ENCODE measurements at places on chromosomes 3 and 15.

GRCh38 chr15:50590288-50590687 is 43.8 kb upstream of the USP50 start:
- no peak for DNase-seq

DNA sequence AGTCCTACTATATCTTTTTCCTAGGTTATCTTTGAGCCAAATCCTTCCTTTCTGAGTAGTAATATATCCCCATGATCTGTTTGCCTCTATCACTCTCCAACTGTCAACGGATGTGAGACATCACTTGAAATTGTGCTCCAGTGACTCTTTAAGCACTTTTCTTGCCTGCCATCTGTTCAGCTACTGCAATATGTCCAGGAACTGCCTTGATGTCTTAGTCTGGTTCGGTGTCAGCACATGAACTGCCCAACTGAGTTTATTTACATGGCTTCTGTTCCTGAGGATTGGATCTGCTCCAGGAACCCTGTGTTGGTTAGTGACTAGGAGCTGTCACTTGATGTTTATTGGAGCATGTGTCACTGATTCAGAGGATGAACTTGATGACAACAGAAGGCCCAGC is 116.5 kb downstream of the SLC9A9 start:
- DNase-seq = no peak

- no peak for DNase-seq
These were observed 7.6 kb upstream of the C3orf38 start for GRCh38 chr3:88142094-88142624.

DNA sequence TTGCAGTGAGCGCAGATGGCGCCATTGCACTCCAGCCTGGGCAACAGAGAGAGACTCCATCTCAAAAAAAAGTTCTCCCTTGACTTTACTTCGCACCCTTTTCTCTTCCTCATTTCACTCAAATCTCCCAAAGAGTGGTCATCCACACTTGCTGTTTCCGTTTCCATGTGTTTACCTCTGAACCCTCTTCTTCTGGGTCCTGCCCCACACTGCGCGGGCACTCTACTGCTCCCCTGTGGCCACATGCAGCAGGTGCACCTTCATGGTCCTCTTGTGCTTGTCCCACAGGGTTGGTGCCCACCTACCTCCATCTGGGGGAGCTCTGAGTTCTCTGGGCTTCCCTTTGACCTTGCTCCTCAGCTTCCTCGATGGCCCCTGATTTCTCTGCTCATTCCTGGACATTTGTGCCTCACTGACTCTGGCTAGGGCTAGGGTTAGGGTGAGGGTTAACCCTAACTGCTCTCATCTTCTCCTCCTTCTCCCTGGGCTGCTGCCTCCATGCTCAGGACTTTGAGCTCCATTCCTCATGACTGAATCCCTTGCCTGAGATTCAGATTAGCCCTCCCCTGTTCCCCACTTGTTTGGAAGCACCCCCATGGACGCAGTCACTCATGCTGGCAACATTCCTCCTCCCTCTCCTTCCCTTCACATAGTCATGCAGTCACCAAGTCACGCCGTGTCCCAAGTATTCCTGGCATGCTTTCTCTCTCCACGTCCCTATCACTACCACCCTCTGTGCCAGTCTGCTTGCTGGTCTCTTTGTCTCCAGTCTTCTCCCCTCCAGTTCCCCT is 26.6 kb upstream of the KY start:
- no peak for DNase-seq

GRCh38 chr3:126064627-126065258 is 19.2 kb downstream of the SLC41A3 start:
- DNase-seq = no peak

DNA sequence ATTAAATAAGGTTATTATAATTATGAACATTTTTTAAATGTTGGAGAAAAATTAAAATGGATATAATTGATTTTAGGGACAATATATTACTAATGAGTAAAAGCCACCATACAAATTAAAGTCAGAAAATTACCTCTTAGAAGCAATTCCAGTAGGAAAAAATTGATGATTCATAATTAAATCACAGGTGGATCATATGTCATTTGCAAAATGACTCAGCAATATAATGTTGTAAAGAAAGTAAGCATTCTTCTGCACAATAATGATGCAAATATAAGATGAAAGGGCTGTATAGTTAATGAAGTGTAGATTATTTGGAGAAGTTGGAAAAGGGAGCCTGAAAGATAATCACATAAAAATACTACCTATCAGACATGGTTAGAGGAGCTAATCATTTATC is 25.8 kb downstream of the ZPLD1 start:
- DNase-seq = no peak

DNA sequence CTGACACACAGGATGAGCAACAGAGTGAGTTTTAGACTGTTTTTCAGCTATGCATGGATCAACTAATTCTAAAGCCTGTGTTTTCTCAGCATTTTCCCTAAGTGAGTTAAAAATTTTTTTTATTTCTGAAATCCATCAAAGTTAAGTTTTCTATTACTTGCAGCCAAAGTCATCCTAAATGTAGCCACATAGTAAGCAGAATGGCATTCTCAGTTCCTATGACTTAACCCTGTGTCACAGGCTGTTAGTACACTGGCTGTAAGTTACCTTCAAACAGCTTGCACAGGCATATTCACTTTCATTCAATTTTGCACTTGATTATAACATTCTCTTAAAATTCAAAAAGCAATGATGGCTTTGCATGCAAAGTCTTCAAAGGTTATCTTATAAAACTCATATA is 368.2 kb downstream of the OCA2 start:
- DNase-seq = no peak

DNA sequence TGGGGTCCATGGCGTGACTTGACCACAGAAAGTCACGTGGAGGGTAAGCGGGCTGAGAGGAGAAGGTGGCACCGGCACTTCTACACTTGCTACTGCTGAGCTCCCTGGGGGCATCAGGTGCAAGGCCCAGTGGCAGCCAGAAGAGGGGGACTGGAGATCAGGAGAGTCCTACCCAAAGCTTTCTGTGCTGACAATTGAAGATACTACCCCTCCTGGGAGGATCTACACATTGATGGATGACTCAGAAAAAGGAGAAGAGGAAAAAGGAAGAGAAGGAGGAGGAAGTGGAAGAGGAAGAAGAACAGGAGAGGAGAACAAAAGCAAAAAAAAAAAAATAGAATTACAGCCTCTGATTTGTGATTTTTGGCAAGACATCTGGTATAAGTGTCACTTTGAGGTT is 41.2 kb downstream of the MYO5C start:
- DNase-seq = no peak

DNA sequence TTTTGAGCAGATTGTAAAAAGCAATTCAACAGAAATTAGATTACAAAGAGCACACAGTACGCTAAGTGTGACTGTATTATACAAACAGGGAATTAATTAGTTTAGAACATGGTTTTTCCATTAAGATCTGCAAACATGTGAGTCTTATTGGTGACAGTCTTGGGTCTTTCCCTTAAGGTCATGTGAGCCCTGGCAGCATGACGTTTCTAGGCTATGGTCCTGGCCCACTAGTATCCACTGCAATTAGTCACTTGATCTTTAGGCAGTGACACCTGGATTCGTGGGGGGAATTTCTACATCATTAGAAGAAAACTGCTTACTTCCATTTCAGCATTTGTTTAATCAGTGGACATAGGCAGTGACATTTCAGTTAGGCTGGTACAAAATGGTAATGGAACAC is 360.2 kb upstream of the NR2F2 start:
- no peak for DNase-seq

- no peak for DNase-seq
These were observed 21.4 kb downstream of the RAD54L2 start for GRCh38 chr3:51559961-51560360.

DNA sequence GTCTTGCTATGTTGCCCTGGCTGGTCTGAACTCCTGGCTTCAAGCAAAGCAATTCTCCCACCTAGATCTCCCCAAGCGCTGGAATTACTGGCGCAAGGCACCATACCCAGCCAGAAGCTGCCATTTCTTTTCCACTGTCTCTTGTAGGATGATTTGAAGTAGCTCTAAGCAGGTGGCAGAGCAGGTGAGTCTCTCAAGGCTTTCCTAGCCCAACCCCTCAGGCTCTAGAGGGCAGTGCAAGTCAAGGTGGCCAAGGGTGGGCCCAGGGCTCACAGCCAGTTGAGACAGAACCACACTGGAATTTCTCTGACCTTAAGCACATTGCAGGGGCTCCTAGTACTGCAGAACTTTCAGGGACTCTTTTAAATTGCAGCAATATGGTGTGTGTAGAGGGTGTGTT is 15.6 kb upstream of the DAG1 start:
- DNase-seq = no peak

GRCh38 chr3:128794770-128795649 is 69.0 kb downstream of the RAB7A start:
- DNase-seq = peak; percentile 62

DNA sequence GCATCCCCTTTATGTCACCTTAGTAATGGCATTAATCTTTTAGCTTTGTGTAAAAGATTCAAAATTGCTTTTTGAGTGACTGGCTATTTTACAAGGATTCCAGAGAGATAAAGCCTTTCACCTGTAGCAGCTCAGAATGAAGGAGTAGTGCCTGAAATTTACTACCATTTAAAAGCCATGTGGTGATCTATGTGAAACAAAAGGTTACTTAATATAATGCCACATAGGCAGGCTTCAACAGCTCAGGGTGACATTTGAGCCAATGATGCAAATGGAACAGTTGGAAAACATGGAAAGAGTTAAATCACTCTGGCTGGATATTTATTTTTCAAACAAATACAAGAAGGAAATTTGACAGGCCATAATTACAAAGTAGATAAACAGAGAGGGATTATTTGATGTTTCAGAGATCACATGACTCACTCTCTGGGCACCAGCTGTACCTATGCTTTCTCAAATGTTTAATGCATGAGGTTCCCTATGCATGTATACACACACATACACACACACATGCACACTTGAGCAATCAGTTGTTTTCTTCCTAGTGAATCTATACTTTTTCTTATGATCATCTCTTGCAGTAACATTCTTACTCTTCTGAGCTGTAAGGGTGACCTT is 171.5 kb downstream of the ZMAT3 start:
- DNase-seq = no peak

DNA sequence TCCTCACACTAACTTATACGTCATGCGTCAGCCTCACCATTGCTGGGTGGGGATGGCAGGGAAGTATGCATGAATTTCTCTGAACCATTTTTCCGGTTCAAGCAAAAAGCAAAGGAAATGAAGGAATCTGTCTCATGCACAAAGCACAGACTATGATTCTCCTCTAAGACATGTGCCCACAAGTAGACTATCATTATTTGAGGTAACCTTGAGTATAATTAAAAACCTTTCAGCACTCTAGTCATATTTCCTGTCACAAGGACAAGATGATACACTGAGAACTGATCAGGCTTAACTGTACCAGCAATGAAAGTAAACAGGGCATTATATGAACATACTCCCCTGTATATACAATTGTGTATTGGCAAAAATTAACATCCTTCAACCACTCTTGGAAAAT is 56.7 kb upstream of the TSC22D2 start:
- DNase-seq = no peak

DNA sequence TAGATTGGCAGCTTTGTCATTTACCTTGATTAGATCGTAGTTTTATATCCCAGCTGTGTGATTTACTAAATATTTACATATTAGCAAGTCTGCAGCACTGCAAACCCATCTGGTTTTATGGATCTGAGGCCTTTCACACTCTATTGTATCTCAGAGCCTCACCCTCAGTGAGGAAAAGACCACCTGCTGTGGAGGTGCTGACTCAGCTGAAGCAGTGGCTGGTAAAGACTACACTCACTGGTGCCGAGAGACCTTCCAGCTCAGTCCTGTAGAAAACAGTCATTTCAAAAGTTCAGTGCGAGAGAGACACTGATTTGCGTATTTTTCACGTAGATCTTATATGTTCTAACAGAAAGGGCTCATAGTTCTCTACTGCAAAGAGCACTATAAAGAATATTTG is 307.8 kb upstream of the TPM1 start:
- no peak for DNase-seq

DNA sequence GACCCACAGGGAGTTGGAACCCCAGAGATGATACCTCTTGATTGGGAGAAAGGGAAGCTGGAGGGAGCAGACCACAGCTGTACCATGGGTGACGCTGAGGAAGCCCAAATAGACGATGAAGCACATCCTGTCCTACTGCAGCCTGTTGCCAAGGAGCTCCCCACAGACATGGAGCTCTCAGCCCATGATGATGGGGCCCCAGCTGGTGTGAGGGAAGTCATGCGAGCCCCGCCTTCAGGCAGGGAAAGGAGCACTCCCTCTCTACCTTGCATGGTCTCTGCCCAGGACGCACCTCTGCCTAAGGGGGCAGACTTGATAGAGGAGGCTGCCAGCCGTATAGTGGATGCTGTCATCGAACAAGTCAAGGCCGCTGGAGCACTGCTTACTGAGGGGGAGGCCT is 201.1 kb downstream of the AKAP13 start:
- no peak for DNase-seq

GRCh38 chr3:113035387-113035982 is 44.7 kb downstream of the GTPBP8 start:
- peak; percentile 40 for DNase-seq

DNA sequence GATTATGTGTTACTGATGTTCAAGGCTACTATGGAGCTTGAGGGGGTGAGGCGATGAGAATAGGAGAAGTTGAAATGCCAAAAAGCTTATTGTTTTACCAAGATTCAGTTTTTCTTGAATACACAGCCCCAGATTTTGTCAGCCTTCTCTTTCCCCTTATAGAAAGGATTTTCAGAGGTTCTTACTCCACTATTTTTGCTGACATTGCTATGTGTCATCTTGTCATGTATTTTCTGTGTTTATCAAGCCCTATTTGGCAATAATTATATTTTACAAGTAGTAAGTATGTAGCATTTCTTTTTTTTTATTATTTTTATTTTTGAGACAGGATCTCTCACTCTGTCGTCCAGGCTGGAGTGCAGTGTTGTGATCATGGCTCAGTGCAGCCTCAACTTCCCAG is 133.1 kb downstream of the ATG7 start:
- no peak for DNase-seq

DNA sequence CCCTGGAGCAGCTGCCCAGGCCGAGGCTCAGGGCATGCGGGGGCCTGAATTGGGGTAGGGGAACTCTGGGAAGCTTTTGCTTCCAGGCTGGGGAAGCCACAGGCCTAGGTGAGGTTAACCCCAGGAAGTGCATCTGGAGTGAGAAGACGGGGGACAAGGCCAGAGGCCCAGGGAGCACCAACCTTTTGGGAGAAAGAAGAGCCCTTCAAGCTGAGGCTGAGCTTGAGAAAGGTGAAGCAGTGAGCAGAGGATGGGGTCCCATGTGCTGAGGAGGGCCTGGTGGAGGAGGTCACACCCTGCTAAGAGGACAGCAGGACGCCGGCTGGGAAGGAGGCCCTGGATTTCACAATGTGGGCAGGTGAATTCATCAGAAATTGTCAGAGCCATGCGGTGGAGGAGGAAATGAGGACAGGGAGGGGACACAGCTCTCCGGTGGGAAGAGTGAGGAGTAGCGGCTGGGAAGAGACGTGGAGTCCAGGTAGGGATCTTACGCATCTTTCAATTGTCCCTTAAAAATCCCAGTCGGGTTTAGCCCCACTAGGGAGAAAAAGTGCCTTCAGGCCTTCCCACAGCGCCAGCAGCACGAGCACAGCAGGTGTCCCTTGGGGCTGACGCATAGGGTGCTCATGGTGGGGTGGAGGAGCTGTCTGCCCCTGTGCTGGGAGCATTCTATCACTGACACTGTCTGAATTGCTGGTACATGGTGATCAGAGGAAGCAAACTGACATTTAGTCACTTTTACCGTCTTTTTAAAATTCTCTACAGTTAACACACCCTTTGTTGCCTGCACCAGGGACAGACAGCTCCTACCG is 50.9 kb downstream of the HCN4 start:
- DNase-seq = no peak

- DNase-seq = no peak
These were observed 13.4 kb downstream of the TRA2B start for GRCh38 chr3:185924375-185924774.

GRCh38 chr3:70096376-70097066 is 97.0 kb downstream of the SAMMSON start:
- no peak for DNase-seq

Data from right hindlimb (tissue), 1 donor.